ENCODE measurements at places on chromosomes 4 and X.

- DNase-seq = no peak
Measured at GRCh38 chr4:116321471-116321870, 763.9 kb downstream of the TRAM1L1 start.

- DNase-seq = no peak
Measured at GRCh38 chr4:89379511-89380044, 72.0 kb upstream of the GPRIN3 start.

- no peak for DNase-seq
Measured at GRCh38 chrX:130626521-130626920, 224.7 kb downstream of the RBMX2 start.

DNA sequence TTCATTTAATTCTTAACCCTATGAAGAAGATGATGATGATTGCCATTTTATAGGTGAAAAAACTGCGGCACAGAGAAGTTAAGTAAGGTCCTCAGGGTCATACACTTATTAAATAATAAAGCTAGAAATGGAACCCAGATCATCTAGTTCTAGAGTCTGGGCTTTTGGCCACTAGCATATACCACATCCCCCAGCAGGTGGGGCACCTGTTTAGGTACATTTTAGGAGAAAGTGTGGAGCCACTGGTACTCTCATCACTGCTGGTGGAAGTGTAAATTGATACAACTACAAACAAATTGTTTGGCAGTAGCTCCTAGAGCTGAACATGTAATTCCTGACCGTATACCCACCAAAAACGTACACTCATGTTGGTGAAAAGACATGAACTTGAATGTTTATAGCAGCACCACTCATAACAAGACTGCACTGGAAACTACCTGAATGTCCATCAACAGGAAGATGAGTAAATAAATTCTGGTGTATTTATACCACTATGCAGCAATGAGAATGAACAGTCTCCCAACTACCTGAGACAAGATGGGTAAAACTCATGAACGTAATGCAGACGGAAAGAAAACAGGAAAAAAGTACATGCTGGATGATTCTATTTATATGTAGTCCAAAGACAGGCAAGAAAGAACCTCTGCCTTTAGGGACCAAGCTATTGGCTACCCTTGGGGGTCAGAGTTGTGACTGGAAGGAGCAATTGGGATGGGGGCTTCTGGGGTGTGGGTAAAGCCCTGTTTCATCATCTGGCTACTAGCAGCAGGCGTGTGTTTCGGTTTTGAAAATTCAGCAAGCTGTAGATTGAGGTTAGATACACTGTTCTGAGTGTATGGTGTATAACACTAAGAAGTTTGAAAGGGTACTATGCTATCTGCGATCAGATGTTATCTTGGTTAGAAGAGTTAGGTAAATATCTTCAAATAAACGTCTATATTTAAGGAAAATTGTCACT is 72.3 kb upstream of the ADGRG2 start:
- no peak for DNase-seq

DNA sequence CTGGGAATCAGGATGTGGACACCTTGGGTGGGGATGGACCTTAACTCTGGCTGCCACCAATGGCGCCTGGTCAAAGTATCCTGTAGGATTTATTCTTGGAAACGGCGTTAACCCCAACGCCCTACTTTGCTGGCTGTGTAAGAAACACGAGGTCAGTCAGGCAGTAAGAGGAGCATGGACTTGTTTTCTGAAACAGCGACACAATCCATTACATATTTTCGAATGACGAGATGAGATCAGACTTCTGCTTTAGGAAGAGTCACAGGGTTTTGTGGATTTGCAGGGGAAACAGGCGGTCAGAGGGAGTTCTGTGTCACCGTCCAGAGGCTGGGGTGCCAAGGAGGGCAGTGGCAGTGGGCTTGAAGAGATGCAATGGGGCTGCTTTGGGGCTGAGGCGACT is 92.2 kb downstream of the TBL1X start:
- no peak for DNase-seq

- no peak for DNase-seq
Measured at GRCh38 chr4:52103319-52103718, 52.2 kb downstream of the SPATA18 start.

GRCh38 chrX:555725-556666 is 74.6 kb upstream of the SHOX start:
- DNase-seq = no peak

- no peak for DNase-seq
Measured at GRCh38 chr4:8297691-8298485, 28.3 kb downstream of the HTRA3 start.

All from stimulated activated CD4-positive, alpha-beta T cell treated with anti-CD3 and anti-CD28 coated beads, Interleukin-1b, Interleukin-23, amount 100 ng/mL, for 48 hours (primary cell).